ENCODE measurements at places on chromosomes 6 and 20.

DNA sequence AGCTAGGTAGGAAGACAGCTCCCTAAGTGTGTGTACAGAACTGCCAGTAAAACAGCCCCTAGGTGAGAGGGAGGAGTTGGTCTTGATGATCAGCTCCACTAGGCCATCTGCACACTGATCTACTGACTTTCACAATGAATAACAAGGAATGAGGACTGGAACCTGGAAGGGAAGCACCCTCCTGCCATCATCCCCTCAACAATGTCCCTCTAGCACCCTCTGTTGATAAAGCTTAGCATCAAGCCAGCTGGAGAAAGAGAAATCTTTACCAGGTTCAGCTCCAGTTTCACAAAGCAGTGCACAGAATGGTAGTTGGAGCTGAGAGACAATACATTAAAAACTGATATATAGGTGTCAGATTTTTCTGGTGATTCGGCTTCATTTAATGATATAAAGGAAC, 57.2 kb upstream of the IRAK1BP1 start:
- peak; percentile 4 for DNase-seq

DNA sequence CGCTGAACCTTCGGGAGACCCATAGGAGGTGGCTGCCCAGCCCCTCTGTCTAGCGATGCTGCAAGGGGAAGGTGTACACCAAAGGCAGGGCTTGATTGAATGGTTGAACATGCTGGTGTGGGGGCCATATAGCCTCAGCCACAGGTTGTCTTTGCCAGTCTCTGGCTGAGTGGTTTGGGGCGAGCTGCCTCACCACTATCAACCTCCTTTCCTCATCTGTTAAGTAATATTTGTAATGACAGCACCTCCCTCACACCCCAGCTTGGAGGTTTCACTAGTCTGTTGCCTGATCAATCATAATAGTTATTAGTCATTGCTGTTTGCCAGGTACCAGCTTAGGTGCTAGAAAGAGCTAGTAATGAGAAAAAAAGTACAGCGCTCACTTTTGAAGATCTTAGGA, 11.8 kb upstream of the ZNF831 start:
- no peak for DNase-seq

- no peak for DNase-seq
These were observed 59.9 kb upstream of the GNRH2 start for GRCh38 chr20:2983508-2983907.

DNA sequence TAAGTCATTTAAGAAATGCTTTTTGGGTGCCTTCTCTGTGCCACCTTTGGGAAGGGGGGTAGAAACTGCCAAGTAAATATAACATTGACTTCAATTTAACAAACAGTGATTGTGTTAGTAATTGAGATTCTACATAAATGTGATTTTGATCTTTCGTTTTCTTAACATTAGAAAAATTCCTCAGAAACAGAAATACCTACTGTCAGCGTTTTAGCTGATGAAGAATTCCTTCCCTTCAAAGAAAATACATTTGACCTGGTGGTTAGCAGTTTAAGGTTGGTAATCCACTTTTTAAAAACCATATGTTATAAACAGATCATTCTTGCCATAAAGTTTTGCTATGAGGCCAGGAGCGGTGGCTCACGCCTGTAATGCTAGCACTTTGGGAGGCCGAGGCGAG, 9.8 kb downstream of the NDUFAF5 start:
- no peak for DNase-seq

GRCh38 chr20:64039293-64040160, 3.5 kb downstream of the C20orf204 start:
- no peak for DNase-seq

All from AG04450 (cell line).